Sigmoid colon (tissue), 7 donors: ENCODE measurements at places on chromosomes 7 and 10. TPM values are rescaled to one million over a fixed set of nuclear protein-coding genes. Genes with fewer than 3 reads are reported as not detected.

Gene PNLIPRP1
- 3.6 TPM for polyA plus RNA-seq

Gene SUFU
- 3.2 TPM for polyA plus RNA-seq

Gene PON3
- polyA plus RNA-seq, result 2.1 TPM

Gene HMX2
- not detected for polyA plus RNA-seq

Gene COL17A1
- 18.7 TPM for polyA plus RNA-seq

Gene TMEM72
- 11.8 TPM for polyA plus RNA-seq

Gene FFAR4
- polyA plus RNA-seq, result 5.5 TPM

Gene LYZL1
- polyA plus RNA-seq, result not detected

Gene NEUROD6
- polyA plus RNA-seq, result not detected

Gene COBL
- 27.6 TPM for polyA plus RNA-seq

Gene PAPOLB
- not detected for polyA plus RNA-seq

Gene TLL2
- not detected for polyA plus RNA-seq

Gene SVIL
- polyA plus RNA-seq, result 42.5 TPM

Gene AMPH
- 1.8 TPM for polyA plus RNA-seq

Gene HNRNPA2B1
- 514 TPM for polyA plus RNA-seq

Gene ZNF365
- polyA plus RNA-seq, result not detected
